KG1 (cell line): ENCODE measurements at places on chromosomes 5 and 9.

DNA sequence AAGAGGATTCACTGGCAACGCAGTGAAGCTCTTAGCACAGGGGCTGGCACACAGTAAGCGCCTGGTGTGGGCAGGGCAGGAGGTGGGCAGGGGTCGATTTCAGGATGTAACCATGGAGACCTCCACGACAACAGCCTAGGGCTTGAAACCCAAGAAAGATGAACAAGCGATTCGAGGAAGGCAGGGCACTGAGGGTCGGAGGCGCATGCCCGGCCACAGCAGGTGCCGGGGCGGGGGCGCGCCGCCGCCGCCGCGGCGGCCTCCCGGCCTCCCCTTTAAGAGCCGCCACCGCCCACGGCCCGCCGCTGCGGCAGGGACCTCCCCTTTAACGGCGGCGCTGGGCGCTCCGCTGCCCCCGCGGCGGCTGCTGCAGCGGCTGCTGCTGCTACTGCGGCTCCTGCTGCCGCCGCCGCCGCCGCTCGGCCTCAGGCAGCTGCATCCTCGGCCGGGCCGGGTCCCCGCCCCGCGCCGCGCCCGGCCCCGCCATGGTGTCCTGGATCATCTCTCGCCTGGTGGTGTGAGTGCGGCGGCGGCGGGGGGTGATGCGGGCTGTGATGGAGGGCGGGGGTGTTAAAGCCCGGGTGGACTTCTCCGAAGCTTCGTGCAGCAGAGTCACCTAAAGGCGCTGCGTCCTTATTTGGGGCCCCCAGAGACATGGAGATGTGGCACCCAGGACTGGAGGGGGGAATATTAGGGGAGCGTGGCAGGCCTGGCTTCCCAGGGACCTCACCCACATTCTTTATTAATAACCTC is at the start of gene REEP2:
TSS of gene REEP2 (plus strand) at position 334 of the 753 bp plus-strand sequence. CDS start at position 486, 152 bp downstream.
- DNase-seq = no peak

- DNase-seq = no peak
Observed at GRCh38 chr5:83337453-83338035, 134.0 kb upstream of the VCAN start.

GRCh38 chr9:22136461-22137096 is 127.5 kb upstream of the CDKN2B start:
- DNase-seq = no peak

GRCh38 chr9:131310833-131311554 is 21.5 kb downstream of the PLPP7 start:
- no peak for DNase-seq

DNA sequence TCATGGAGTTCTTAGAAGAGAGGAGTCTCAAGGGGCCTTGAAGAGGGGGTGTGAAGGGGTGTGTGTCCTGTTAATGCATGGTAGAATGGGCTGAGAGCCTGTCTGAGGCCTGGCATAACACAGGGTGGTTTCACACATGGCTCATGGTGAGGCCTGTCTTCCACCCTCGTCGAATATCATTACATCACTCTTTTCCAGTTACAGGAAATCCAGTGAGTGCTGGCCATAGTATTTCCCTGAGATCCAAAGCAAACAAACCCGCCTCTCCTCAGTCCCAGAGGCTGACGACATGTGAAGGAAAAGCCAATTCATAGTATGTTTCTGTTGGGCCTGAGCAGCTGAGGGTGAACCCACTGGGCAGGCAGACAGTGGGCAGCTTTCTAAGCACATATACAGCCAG is 159.4 kb upstream of the NR3C1 start:
- DNase-seq = no peak

- DNase-seq = no peak
Observed at GRCh38 chr9:72681283-72681630, 159.8 kb downstream of the TMC1 start.

- no peak for DNase-seq
Observed at GRCh38 chr9:90961375-90961774, 159.8 kb downstream of the SYK start.

GRCh38 chr5:166166071-166166470 is 2125.4 kb upstream of the WWC1 start:
- DNase-seq = no peak

- DNase-seq = no peak
Observed at GRCh38 chr9:21728781-21729180, 73.7 kb upstream of the MTAP start.

DNA sequence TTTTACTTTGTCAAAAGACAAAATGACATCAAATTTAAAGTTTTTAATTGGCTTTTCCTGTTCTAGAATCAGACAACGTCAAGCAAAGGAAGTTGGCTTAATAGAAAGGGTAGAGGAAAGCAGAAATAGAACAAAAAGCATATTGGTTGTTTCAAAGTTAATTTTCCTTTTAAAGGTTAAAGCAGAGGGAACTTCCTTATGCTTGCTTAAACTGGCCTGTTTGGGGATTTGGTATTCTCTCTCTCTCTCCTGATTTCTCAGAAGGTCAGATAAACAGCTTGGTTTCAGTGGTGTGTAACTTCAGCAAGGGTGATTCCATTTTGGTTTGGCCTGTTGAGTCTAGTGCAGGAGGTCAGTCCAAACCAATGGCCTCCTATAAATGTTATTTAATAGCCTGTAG is 127.1 kb downstream of the SMARCA2 start:
- DNase-seq = no peak

GRCh38 chr5:116885825-116886224 is 311.2 kb upstream of the SEMA6A start:
- DNase-seq = no peak

DNA sequence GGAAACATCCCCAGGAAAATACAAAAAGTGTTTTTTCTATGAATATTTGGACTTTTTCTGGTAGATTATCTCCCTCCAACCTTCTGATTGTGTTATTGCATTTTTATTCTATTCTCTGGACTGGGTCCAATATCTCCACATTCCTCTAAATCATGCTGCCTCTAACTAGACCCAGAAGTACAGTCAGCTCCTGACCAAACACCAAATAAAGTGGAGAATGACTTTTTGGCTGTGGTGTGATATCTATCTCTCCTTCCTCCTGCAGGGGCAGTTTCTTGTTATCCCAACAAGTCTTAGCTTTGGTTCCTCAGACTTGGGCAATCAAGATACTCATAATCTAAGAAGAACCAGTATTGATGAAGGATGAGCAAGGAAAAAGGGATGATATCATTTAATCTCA is 3.2 kb upstream of the RAI14 start:
- no peak for DNase-seq

DNA sequence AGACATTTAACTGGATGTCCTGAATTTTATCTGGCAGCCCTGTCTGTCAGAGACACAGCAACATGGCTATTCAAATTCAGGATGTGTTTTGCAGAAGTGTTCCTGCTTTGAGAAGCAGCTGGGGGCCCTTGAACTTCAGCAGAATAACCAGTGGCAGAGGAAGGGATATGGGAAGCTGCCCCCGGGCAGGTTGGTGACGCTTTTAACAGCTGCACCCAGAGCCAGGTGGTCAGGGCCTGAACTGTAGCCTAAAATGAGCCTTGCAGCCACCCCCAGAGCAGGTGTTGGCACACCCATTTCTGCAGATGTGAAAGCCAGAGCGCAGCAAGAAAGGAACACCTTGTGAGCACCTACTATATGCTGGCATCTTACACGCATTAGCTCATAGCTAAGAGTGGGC is 128.7 kb upstream of the BOD1 start:
- DNase-seq = no peak

GRCh38 chr5:74664551-74664950 is 20.5 kb upstream of the HEXB start:
- DNase-seq = no peak
